PC-9 (cell line): ENCODE measurements at places on chromosomes 3 and 15. TPM values are rescaled to one million over a fixed set of nuclear protein-coding genes. Genes with fewer than 3 reads are reported as not detected.

Gene CPNE4
- total RNA-seq, result 0.10 and 0.22 TPM in 2 replicates

Gene NAALADL2
- 10.6 and 12.8 TPM in 2 replicates for total RNA-seq

Gene SI
- total RNA-seq, result not detected in 2 replicates

Gene MYO5A
- 8.7 and 10.7 TPM in 2 replicates for total RNA-seq

Gene ISLR2
- 0.15 and 0.25 TPM in 2 replicates for total RNA-seq

Gene TMA7
- total RNA-seq, result 235 and 314 TPM in 2 replicates

Gene GPR171
- total RNA-seq, result not detected in 2 replicates

Gene WDR53
- total RNA-seq, result 33.5 and 34.8 TPM in 2 replicates

Gene ACOX2
- total RNA-seq, result 2.8 and 3.5 TPM in 2 replicates
